ENCODE measurements at places on chromosomes 1 and 21.

GRCh38 chr1:41607808-41608207 lies 123.3 kb upstream of the EDN2 start:
- DNase-seq: no peak

DNA sequence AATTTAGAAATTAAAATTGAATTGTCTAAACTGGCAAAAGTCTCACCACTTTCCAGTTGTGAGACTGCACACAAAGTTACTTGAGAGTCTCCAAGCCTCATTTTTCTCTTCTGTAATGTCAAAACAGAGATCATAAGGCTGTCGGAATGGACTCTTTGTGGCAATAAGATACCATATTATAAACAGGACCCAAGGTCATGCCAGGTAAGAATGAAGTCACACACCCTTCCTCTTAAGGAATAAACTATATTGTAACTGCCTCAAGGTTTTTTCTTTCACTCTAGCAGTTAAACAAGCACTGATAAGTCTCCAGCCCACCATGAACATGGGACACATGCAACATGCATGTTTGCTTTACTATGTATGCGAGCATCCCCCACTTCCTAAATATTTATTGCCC lies 50.1 kb upstream of the DIRAS3 start:
- no peak for DNase-seq

DNA sequence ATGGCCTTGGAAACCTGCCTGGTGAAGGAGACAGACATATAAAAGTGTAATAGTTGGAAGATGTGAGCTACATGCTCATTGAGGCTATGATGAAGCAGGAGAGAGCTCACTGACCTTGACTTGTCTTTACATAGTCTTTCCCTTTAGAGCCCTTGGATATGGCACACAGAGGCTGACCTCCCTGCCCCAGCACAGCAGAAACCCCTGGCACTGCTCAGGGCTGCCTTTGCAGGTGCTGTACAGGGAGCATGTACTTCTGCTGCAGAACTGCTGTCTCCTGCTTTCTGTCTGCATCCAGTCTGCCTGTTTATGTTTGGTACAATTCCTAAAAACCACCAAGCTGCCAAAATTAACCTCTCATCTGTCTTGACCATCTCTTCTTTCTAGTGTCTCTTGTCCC lies 80.5 kb downstream of the C1orf21 start:
- no peak for DNase-seq

- no peak for DNase-seq
These were observed 39.3 kb upstream of the DUSP10 start for GRCh38 chr1:221781102-221781755.

- DNase-seq: peak; percentile 29
These were observed 27.8 kb downstream of the IGFN1 start for GRCh38 chr1:201218409-201218808.

DNA sequence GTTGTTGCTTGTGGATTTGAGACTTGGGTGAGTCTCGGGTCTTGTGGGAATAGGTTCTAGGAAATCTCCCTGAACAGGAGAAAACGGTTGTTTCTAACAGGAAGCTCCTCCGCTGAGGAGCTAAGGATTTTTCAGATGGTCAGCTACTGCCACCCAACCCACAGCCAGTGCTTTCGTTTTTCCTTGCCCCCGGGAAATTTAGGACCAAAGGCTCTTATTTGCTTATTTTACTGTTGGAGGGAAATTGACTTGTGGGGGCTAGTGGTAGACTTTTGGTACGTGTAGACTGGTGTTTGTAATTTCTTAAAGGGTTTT lies 792 bp downstream of the SNX7 start:
- no peak for DNase-seq

DNA sequence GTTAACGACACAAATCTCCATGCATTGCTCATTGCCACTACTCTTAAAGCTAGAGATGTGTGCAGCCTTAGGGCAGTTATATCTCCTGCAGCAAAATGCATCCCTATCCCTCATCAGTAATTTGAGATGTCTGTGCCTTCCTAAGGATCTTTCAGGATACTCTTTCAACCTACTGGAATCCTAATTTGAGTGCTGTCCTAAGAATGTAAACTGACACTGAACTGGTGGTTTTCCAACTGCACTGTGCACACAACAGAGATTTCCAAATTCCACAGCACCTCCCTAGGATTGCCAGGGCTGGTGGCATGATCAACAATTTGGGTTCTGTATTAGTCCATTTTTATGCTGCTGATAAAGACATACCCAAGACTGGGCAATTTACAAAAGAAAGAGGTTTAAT lies 193.9 kb downstream of the LTN1 start:
- DNase-seq: no peak

GRCh38 chr1:236692128-236692527 lies 5.8 kb downstream of the ACTN2 start:
- no peak for DNase-seq

- peak; percentile 63 for DNase-seq
These were observed 10.2 kb downstream of the COL6A1 start for GRCh38 chr21:45991606-45992300.

GRCh38 chr1:93715529-93716126 lies 34.0 kb upstream of the BCAR3 start:
- no peak for DNase-seq

DNA sequence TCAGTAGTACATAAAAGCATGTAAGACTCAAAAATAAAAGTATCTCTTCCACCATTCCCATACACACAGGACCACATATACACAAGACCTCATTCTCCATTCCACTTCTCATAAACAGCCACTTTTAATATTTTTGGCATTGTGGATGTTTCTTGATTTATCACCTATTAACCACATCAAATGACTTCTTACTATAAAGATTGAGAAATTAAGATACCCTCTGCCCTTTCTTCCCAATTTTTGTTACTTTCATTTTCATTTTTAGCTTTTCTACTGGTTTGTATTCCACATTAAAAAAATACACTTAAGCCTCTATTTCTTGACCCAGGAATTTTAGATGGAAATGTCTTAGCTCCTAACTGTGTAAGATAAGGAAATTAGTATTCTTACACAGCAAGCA lies 22.8 kb downstream of the AKT3 start:
- DNase-seq: no peak

DNA sequence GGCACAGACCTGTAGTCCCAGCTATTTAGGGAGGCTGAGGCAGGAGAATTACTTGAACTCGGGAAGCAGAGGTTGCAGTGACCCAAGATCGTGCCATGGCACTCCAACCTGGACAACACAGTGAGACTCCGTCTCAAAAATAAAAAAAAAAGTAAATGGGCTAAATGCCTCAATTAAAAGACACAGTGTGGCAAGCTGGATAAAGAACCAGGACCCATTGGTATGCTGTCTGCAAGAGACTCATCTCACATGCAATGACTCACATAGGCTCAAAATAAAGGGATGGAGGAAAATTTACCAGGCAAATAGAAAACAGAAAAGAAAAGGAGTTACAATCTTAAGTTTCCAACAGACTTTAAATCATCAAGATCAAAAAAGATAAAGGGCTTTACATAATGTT lies 40.3 kb downstream of the ACBD6 start:
- no peak for DNase-seq

DNA sequence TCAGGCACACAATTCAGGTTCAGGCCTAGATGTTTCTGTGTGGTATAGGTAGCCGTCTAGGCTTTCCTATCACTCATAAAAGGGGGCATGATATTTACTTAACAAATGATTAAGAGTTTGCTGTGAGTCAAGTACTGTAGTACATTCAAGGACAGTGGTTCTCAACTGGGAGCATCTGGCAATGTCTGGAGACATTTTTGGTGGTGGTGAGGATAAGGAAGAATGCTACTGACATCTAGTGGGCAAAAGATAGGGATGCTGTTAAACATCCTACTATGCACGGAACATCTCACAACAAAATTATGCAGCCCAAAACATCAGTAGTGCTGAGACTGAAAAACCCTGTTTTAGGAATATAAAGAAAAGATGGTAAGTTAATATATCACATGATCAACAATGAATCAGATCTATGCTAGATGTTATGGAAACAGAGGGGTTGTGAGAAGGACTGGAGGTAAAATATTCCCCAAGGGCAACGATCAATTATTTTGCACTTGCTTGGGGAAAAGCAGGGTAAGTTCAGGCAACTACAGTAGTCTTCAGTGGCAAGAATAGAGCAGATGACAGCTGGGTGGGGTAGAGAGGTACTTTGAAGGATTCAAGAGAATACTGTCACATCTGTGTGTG lies 4.9 kb downstream of the DNTTIP2 start:
- no peak for DNase-seq

- no peak for DNase-seq
These were observed 24.3 kb downstream of the LDLRAP1 start for GRCh38 chr1:25567710-25568089.

GRCh38 chr1:175656416-175656815 lies 87.0 kb downstream of the TNR start:
- DNase-seq: no peak

- DNase-seq: no peak
These were observed 33.7 kb downstream of the KCND3 start for GRCh38 chr1:111955755-111956154.

GRCh38 chr1:245291351-245291750 lies 136.6 kb downstream of the KIF26B start:
- no peak for DNase-seq

- no peak for DNase-seq
These were observed 14.5 kb upstream of the CFHR4 start for GRCh38 chr1:196873385-196873784.

- no peak for DNase-seq
These were observed 285.0 kb downstream of the BRINP3 start for GRCh38 chr1:190192627-190193026.

- no peak for DNase-seq
These were observed 3.7 kb downstream of the GADD45A start for GRCh38 chr1:67688526-67689219.
